Activated gamma-delta T cell (primary cell): ENCODE measurements at places on chromosomes 7 and 10.

DNA sequence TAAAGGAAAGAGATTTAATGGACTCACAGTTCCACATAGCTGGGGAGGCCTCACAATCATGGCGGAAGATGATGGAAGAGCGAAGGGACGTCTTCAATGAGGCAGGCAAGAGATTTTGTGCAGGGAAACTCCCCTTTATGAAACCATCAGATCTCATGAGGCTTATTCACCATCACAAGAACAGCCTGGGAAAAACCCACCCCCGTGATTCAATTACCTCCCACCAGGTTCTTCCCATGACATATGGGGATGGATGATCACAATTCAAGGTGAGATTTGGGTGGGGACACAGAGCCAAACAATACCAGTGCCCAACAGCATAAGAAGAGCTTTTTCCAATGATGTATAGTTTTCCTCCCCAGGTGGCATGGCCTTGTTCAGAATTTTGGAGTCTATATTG is 11.2 kb upstream of the C7orf33 start:
- no peak for DNase-seq

- DNase-seq: no peak
These were observed 124.4 kb downstream of the CLEC2L start for GRCh38 chr7:139647814-139648390.

DNA sequence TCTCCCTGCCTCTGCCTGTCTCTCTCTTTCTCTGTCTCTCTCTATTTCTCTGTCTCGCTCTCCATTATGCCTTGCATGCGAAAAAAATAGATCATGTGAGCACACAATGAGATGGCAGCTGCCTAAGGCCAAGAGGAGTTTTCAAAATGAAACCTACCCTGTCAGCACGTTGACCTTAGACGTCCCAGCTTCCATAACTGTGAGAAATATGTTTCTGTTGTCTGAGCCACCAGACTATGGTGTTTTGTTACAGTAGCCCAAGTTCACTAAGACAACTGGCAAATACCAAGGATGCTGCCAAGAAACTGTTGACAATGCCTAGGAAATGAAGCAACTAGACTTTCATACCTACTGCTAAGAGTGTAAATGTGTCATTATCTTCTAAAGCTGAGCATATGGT is 70.6 kb upstream of the PLXDC2 start:
- DNase-seq: no peak

GRCh38 chr7:84021292-84021908 is 173.2 kb downstream of the SEMA3A start:
- DNase-seq: no peak

DNA sequence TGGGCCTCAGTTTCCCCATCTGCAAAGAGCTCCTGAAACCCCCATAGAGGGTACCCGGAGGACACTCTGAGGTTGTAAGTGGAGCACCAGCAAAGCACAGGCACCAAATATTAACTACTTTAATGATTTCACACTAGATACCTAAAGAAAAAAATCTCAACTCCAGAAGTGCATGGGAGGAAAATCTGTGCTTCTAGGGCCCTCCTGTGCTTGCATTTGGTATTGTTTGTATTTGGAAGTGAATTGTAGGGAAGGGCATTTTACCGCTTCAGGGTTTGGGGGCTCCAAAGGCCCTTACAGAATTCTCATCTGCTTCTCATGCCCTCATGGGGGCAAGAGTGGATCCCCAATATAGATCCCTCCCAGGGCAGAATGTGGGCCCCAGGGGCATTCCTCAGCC is 22.4 kb upstream of the DRGX start:
- no peak for DNase-seq

DNA sequence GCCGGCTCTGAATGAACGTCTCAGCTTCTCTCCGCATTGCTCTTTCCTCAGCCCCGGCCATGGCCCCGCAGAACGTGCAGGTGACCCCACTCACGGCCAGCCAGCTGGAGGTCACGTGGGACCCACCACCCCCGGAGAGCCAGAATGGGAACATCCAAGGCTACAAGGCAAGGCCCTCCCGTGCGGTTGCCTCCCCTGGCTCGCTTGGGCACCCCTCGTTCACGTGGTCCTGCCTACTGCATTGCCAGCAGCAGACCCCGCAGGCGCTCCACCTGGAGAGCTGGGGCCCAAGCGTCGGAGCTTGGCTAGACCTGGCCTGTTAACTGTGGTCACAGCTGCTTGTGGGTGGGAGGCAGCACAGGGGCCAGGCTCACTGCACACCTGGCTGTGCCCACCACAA is 476.3 kb upstream of the FOXK1 start:
- DNase-seq: no peak

DNA sequence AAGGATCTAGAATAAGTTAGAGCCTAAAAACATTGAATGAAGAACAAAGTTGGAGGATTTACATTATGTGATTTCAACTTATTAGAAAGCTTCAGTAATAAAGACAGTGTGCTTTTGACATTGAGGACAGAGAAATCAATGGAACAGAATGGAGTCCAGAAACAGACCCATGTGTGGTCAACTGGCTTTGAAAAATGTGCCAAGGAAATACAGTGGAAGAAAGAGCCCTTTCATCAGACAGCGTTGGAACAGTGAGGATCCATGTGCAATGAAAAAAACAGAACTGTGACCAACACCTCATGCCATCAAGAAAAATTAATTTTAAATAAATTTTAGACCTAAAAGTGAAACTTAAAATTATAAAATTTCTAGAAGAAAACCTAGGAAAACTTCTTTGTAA is 50.6 kb upstream of the LRRC18 start:
- no peak for DNase-seq

DNA sequence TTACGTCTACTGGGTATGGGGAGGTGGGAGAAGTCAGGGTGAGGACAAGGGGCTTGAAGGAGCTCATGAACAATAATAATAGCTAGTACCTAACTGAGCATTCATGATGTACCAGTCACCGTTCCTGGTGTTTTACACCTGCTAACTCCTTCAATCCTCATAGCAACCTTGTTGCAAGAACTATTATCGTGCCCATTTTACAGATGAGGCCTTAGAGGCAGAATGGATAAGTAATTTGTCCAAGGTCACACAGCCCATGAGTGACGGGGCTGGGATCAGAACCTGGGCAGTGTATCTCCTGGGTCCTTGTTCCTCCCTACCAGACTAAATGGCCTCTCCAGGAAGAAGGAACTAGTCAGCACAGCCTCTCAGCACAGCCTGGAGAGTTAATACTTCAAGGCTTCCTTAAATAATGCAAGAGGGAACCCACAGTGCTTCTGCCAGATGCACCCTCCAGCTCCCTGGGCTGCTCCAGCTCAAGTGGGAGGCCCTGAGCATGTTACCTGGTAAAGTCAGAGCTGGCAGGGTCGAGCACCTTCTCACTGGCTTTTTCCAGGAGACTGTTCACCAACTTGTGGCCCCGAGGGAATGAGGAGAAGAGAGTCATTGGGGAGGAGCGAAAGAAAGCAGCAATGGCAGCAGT is 28.8 kb downstream of the RRP12 start:
- no peak for DNase-seq

GRCh38 chr10:112338957-112339356 is 35.0 kb upstream of the ACSL5 start:
- DNase-seq: no peak

DNA sequence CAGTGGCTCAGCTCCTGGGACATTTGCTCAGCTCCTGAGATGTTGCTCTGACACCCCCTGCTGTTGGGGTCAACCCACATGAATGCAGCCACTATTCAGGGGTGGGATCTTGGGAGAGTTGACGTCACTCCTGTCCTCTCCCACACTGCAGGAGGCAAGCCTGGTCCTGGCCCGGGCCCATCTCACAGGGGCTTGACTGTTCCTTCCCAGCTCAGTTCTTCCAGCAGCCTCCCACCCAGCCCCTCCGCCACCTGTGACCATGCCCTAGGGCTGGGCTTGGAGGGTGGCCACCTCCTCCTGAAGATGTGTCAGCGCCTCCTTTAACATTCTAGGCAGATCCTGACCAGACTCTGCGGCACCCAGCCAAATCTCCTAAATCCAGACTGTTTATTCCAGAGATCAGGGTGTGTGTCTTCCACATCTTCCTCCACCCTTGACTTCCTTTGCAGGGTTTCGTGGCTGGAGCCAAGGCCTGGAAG is 19.1 kb upstream of the OPALIN start:
- no peak for DNase-seq

DNA sequence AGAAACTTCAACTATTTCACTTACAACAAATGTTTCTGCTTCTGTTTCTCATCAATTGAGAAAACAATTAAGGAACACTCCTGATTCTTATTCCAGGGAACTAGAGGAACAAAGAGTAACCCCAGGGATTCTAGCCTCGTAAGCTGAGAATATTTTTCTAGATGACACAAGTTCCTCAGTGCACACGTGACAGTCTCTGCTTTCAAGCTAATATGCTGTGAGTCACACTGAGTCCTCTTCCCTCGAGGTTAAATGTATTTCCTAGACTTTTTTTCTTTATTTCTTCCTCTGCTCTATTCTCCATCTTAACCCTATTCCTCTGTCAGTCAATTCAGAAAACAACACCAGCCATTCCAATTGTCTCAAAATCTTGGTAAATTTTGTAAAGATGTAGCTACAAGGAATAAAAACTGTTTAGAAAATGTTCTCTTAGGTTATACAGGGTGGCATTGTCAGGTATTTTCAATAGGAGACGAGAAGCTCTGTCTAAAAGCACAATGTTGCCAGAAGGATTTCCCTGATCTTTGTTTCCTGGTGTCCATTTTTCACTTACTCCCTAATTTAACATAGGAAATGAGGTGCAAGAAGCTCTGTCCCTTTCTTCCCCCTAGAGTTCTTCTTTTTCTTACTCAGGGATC is 5.8 kb upstream of the C1GALT1 start:
- DNase-seq: no peak

DNA sequence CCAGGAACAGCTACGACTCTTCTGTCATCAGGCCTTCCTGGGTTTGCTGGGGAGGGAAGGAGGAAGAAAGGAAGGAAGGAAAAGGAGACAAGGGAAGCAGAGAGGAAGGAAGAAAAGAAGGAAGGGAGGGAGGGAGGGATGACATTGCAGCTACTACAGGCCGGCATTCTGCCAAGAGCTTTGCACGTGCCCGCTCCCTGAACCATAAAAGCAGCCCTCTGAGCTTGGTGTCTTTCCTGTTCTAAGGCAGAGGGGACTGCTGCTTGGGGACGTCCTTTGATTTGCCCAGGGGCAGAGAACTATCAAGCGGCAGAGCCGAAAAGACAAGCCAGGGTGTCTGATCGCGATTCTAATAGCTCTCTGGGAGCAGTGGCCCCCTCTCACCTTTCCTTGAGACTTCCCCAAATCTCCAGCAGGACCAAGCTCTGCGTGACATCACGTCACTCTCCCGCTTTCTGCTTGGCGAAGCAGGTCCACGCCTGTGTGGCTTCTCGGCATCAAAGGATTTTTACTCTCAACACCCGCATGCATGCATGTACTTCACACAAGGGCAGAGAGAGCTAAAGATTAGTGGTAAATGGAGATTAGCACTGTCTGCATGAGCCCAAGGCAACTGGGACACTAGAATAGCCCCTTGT is 167.8 kb upstream of the AUTS2 start:
- DNase-seq: no peak

DNA sequence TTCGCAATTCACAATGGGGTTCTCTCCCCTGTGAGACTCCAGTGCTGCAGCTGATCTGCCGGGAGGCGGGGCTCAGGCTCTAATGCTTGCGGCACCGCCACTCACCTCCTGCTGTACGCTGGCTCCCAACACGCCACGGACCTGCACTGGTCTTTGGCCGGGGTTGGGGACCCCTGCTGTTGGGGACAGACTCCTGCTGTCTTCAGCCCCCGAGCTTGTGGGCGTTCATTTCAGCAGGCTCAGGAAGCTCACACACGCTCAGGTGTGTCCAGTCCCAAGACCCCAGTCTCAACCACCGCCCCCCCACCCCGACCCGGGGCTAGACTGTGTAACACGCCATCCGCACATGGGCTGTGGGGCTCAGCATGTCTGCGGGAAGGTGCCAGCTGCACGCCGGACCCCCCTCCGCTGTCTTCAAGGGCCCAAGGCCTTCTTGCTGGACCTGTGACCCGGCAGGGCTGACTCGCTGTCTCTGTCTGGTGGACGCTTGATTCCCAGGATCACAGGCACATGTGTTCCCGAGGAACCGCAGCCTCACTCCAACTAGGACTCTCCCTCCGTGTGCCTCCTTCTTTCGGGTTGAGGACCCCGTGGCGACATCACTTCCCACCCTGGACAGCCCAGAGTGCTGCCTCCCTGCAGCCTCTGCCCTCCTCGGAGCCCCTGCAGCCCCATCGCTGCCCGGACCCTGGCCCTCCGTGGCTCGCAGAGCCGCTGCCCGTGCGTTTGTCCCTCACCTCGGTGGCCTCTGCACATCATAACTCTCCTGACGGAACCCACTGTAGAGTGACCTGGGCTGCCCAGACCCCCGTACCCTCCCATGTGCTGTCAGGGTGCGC is 106.4 kb downstream of the DNAJB6 start:
- DNase-seq: no peak

GRCh38 chr7:67377939-67378862 is 381.6 kb downstream of the TYW1 start:
- no peak for DNase-seq

- DNase-seq: no peak
These were observed 8.1 kb downstream of the GLCCI1 start for GRCh38 chr7:7976677-7977076.

DNA sequence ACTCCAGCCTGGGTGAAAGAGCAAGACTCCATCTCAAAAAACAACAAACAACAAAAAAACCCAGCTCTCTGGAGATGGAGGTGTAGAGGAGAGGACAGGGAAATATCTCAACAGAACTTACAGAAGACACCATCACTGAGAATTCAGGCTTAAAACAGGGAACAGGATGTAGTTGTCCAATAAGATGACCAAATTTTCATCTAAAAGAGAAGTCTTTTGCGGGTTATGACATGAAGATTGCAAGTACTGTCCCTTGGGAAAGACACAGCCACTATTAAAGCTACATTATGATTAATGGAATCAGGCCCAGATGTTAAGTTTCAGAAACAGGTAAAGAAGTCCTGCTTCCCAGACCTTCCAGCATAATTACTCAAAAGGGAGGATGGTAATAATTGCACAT is 235.2 kb upstream of the NRP1 start:
- DNase-seq: no peak

DNA sequence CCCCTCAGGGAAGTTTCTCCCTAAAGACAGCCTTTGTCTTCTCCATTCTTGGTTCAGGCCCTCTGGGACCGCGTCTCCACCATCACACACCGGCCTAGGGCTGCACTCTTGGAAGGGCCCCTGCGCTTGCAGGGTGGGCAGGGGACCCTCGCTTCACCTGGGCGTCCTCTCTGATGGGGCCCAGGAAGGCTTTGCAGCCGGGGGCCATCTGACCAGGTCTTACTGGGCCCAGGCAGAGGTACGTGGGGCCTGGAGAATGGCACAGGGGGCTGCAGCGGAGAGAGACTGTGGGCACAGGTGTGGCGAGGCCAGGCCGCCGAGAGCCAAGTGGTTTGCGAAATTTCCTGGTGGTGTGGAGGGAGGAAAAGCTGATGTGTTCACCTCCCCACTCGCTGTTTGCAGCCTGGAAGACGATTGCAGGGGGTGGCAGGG is 44.4 kb downstream of the ALOX5 start:
- no peak for DNase-seq

DNA sequence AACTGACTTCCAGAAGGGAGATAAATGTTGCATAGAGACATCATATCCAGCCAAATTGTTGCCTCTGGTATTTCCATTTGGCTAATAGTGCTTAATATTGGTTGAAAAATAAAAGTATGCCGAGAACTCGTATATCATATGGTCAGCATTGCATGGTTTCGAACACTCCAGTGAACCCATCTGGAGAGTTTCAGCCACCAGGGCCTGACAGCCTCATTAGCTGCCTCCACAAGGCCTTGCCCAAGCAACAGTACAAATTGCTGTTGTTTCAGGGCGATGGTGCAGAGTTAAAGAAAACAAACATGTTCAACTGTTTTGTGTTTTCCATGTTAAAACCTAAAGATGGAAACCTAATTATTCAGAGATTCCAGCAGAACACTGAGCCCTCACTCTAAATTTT is 28.5 kb downstream of the NRG3 start:
- no peak for DNase-seq

GRCh38 chr10:60031664-60032063 is 125.3 kb upstream of the CCDC6 start:
- no peak for DNase-seq
